ENCODE measurements at places on chromosomes 3 and 15.

DNA sequence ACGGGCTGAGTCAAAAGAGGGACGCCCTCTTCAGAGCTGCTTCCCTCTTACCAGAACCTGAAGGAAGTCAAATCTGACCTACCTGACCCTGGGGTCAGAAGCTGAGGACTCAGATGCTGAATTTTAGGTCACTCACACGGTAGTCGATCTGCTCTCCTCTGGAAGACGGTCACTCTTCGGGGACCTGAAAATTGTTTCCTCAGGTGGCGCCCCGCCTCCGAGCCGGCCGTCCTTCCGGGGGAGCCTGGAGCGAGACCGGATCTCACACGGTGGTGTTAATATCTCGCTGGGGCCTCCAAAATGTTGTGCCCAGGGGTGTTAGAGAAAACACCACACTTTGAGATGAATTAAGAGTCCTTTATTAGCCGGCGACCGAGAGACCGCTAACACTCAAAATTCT lies 737.2 kb downstream of the SI start:
- no peak for DNase-seq

- no peak for DNase-seq
Observed at GRCh38 chr15:66714543-66714981, 12.5 kb downstream of the SMAD6 start.

GRCh38 chr3:97340940-97341339 lies 423.6 kb upstream of the ARL6 start:
- no peak for DNase-seq

DNA sequence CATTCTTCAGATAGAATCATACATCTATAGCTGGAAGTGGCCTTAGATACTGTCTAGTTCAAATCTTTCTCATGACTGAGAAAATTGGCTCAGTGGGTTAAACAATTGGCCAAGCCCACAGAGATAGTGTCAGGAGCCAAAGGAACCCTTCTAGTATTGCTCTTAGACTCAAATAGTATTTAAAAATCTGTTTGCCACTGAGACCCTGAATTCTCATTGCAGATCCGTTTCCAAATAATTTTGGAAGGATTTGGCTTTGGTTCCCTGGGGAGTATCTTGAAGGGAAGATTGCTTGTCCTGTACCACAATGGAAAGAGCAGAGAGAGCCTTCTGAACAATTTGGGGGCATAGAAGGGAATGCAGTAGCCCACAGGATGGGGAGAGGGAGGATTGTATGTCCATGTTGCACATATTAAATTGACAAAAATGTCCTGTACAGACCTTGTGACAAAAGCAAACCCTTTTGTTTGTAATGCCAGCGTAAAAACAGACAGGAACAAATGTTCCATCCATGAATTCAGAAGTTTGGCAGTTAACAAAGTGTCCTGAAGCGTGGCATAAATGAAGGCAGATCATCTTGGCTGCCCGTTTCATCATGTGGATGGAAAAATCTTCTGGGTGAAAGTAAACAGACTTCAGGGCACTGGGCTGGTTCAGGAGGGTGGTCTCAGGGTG lies 156.4 kb upstream of the RASGRP1 start:
- no peak for DNase-seq

DNA sequence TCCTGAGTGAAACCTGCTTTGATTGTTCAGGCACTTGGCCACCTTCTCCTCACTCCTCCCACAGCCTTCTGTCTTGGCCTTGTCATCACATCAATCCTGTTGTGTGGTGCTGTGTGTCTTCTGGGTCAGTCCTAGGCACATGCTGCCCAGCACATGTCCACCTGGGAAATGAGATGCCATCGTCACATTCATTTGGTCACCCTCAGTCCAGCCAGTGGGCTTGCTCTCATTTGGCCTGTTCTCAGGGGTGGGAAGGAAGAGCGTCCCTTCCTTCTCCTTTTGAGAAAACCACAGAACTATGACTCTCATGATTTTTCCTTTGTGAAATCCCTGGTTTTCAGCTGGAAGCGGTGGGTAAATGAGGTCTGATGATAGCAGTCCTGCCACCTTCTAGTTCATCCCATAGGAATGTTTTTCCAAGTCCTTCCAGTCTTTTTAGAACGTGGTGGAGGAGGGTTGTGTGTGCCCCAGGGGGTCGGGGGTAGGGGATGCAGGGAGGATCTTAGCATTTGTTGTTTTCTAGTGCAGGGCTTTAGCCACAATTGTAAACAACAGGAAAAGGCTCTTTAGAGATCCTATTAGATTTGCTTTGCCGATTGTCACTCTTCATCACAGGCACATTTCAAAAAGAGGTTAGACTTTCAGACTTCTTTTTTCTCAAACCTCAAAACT lies 8.4 kb upstream of the PLA1A start:
- no peak for DNase-seq

DNA sequence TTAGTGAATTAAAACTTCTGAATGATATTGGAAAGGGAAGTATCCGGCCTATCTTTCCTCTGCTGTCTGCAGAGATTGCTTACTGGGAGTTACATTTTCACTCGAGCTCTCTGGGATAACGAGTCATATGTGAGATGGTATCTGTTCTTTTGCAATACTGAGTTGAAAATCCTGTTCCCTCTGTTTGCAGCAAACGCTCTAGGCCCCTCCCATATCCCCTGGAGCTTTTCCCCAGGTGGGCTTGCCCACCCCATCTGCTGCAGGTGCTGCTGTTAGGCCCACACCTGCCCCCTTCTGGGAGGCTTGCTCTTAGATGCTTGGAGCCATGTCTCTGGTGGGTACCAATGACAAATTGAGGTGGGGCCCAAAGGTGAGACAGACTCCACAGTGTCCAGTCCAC lies 42.7 kb upstream of the MTMR10 start:
- no peak for DNase-seq

GRCh38 chr3:176961916-176962315 lies 235.4 kb downstream of the TBL1XR1 start:
- no peak for DNase-seq

GRCh38 chr15:84991014-84991712 lies 9.5 kb downstream of the PDE8A start:
- no peak for DNase-seq

DNA sequence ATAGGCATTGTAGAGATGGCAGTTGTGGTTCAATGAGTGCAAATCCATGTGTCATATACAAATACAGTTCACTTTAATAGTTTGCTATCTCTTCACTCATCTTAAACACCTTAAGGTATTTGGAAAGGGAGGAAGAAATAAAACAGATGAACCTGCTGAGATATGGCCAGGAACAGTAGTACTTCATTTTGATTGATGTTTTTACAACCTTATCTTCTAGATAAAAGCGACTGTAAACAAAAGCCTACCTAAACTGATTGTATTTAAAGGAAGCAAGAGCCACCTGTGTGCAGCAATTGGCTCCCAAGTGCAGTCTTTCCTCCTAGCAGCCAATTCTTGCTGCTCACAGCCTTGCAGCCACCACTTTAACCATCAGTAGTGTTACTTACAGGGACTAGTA lies 217.7 kb downstream of the CDIN1 start:
- no peak for DNase-seq

GRCh38 chr15:40944510-40945296 lies 8.6 kb upstream of the CHAC1 start:
- DNase-seq: no peak

GRCh38 chr3:134751831-134752230 lies 43.2 kb upstream of the EPHB1 start:
- DNase-seq: no peak

GRCh38 chr3:107670986-107671385 lies 148.2 kb downstream of the BBX start:
- no peak for DNase-seq

GRCh38 chr3:14480207-14481017 lies 59.7 kb downstream of the GRIP2 start:
- DNase-seq: no peak

DNA sequence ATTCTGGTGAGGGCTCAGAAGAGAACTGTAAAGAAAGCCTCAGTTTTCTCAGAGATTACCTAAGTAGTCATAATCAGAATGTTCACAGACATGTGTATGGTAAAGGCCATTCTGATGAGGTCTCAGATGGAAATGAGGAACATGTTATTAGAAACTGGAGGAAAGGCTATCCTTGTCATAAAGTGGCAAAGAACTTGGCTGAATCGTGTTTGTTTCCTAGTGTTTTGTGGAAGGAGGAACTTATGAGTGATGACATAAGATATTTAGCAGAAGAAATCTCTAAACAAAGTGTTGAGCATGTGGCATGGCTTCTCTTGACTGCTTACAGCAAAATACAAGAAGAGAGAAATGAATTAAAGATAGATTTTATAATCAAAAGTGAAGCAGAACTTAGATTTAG lies 12.8 kb upstream of the KLHL40 start:
- DNase-seq: no peak

- DNase-seq: no peak
Observed at GRCh38 chr15:43408789-43409188, 37.9 kb downstream of the TUBGCP4 start.
